ENCODE measurements at places on chromosomes 11 and 22.
A peak's percentile ranks its signal among the peaks of the same experiment; 100 is the strongest.

DNA sequence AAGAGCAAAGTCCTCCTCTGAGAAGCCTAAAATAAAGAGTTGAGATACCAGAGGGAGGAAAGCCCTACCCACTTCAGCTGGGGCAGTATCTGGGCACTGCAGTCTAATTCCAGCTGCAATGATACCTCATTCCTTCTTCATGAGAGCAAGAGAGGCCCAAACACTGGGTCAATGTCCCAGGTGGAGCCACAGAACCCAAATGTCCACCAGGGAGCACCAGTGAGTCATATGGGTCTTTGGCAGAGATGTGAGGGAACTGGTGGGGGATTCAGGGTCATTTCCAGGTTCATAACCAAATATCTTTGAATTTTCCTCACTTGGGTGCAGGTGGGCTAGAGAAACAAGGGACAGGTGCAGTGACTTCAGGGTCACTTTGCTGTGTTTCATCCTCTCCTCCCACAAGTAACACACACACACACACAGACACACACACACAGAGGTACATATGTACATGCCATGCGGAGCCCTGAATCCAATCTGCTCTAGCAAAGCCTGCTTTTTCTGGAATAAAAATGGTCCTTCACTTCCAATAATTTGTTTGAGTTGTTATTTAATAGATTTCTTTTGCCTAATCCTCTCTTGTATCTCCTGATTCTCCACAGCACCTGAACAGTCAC, 585.4 kb downstream of the SOX6 start:
- DNase-seq, result no peak

GRCh38 chr22:25027959-25028840, 75.7 kb downstream of the KIAA1671 start:
- DNase-seq, result no peak

DNA sequence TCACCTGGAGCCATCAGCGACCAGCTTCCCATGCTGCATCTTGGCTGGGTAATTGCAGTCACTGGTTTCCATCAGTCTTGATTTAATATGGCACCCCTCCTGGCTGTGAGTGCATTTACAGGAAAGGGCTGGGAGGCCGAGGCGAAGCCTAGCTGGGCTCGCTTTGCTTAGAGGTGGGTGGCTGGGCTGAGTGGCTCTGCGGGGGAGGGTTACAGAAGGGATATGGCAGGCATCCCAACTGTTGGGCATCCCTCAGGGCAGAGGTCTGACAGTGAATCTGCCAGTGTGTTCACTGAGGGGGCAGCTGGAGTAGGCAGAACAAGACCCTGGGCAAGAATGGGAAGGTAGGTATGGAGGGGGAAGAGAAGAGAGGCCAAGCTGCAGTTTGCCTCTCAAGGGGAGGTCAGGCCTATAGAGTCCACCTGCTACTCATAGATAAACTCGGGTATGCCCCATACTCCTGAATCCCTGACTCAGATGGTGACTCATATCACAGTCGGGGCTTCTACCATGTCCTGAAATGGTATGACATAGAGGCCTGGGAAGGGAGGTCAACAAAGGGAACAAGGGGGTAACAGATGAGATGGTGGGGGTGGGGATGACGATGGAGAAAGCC, 77.5 kb upstream of the PHOX2A start:
- DNase-seq, result no peak

- no peak for DNase-seq
Observed at GRCh38 chr22:16915701-16916100, 90.5 kb upstream of the XKR3 start.

DNA sequence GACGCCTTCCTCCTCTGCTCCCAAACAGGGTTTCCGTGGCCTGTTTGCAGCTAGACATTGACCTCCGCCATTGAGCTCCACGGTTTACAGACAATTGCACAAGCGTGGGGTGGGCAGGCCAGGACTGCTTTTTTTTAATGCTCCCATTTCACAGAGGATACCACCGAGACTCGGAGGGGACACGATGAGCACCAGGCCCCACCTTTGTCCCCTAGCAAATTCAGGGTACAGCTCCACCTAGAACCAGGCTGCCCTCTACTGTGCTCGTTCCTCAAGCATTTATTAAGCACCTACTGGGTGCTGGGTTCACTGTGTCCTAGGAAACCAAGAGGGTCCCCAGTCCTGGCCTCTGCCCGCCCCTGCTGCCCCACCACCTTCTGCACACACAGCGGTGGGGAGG, 12.2 kb downstream of the RASD2 start:
- DNase-seq, result no peak

GRCh38 chr11:12122083-12122482, 11.7 kb downstream of the MICAL2 start:
- no peak for DNase-seq

- no peak for DNase-seq
Observed at GRCh38 chr11:63242089-63242781, 1.2 kb downstream of the SLC22A25 start.

GRCh38 chr11:117808784-117809183, 11.8 kb upstream of the DSCAML1 start:
- DNase-seq, result no peak

DNA sequence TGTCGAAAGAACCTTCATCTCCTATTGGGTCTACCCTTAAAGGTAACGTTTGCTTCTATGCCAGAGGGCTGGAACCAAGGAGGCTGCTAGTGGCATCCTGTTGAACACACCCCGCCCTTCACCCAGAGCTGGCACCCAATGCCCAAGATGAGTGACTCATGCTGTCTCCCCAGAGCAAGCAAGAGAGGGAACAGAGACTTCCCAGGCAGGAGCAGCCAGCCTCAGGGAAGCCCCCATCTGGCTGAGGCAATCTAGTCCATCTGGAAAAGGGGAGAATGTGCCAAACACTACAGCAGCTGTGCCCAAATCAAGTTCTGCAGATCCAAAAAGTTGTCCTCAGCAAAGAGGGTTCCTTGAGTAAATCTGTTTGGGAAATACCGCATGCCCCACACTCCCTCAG, 91.9 kb upstream of the TP53I11 start:
- DNase-seq, result no peak

DNA sequence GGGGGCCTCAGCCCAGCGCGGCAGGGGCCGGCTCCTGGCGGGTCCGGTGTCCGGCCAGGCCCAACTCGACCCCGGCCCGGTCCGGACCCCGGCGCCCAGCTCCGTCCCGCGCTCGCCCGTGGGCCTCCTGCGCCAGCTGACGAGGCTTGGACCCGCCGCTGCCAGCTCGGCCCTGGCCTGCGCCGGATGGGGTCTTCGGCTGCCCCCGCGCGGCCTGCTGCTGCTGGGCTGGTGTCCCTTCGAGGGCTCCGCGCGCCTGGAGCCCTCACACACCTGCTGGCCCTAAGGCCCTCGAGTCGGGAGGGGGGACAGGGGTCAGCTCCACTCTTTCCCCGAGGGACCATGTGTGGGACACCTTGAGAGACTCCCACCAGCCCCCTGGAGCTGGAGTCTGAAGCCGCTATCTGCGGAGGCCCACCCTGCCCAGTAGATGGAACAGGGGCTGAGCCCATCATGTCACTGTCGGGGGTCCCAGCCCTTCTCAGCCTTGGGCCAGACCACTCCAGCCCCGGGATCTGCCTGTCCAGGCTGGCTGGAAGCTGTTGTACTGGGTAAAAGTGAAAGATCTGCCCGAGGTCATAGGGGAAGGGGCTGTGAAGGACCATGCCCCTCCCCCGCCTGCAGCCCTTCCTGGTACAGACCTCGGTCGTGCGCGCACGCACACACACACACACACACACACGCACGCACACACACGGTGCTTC, 768 bp upstream of the CDKN1C start:
- no peak for DNase-seq

GRCh38 chr11:5272395-5273017, 2.8 kb upstream of the HBE1 start:
- DNase-seq, result no peak

DNA sequence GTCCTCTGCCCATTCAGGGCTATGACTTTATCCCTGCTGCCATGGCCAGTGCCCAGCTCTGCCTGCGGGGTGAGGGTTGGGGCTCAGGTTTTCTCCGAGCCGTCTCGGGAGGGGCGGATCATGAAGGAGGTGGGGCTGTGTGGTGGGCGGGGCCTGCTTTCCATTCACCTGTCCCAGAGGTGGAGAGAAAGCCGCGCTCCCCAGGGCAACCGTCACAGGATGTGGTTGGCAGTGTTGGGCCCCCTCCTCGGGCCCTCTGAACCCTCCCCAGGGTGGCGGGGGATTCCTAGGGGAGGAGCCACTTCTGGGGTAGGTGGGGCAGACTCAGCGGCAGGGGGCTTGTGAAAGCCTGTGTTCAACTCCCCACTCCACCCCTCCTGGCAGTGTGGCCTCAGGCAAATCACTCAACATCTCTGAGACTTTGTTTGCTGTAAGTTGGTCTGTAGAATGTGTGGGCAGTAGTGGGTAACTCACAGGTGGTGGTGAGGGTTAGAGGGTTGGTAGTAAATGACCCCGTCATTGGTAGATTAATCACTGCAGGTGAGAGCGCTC, 50.3 kb downstream of the CD6 start:
- DNase-seq, result peak; percentile 68

DNA sequence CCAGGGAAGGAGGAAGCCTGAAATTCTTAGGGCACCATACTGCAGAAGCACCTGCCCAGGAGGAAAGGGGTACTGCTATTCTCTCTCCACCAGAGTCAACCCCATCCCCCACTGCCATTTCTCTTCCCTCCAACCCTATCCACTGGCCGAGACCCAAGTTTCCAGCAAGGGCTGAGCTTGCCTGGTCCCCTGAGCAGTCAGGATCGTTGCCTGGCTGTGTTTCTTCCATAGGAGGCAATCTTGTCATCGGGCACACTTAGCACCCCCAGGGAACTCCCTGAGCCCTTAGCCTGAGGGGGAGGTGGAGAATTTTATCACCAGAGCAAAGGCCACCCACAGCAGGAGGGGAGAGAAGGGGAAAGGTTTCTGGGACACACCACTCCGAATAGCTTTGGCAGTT, 115.8 kb upstream of the NECTIN1 start:
- DNase-seq, result no peak

DNA sequence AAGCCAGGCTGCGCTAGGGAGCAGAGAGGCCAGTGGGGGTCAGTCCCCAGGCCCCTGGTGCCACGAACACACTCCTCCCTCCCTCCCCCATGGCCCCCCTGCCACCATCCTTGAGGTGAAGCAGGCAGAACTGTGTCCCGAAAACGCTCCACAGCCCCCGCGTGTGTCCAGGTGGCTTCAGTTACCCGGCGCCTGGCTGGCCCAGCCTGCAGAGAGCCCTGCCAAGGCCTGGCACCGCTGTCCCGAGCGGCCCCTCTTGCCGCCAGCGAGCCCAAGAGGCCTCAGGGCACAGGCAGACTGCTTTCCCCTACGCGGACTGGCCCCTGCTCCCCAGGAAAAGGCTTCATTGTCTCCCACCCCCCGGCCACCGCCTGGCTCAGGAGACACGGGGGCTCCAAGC, 27.7 kb downstream of the CDKN1C start:
- DNase-seq, result no peak

DNA sequence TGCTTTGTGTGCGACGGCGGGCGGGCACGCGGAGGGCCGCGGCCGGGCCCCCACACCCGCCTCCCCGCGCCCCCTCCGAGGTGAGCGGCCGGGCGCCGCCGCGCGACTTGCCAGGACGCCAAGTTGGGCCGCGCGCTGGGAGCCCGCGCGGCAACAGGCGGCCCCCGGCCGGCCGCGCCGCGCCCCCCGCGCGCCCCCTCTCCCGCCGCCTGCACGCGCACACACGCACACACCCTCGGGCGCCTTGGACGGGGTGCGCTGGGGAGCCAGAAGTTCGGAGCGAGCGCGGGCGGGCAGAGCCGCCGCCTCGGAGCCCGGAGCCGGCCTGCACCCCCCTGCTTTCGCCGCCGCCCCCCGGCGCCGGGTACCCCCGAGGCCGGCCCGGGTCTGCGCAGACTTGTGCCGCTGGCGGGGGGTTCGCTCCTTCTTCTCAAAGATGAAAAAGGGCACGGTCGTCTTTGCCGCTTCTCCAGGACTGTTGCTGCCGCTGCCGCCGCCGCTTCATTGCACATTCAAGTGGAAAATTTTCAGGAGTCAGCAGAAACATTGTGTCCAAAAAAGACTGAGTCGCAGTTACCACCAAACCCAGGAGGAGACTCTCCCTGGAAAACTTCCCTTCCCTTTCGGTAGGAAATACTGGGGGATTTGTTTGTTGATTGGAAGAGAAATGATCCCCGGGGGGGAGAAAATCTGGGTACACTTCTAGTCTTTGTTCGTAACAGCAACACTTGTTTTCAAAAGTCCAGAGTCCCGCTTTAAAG, 895 bp downstream of the TEAD1 start:
- DNase-seq, result no peak

DNA sequence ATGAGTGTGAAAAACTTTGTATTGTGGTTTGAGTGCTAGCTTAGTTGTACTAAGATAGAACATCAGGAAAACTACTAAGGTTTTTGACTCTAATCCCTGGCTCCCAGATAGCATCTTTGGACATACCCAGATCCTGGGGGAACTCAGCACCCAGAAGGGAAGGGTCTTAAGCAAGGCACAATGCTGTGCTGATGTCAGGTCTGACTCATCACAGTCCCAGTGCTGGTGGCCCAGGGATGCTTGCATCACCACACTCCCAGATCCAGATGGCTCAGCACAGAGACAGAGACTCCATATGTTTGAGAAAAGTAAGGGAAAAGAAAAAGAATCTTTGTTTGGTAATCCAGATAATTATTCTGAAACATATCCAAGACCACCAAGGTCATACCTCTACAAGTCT, 18.3 kb upstream of the OR56A3 start:
- DNase-seq, result no peak

- no peak for DNase-seq
Observed at GRCh38 chr11:12090061-12090591, 20.3 kb upstream of the MICAL2 start.

- DNase-seq, result no peak
Observed at GRCh38 chr11:103368145-103368544, 258.9 kb downstream of the DYNC2H1 start.

DNA sequence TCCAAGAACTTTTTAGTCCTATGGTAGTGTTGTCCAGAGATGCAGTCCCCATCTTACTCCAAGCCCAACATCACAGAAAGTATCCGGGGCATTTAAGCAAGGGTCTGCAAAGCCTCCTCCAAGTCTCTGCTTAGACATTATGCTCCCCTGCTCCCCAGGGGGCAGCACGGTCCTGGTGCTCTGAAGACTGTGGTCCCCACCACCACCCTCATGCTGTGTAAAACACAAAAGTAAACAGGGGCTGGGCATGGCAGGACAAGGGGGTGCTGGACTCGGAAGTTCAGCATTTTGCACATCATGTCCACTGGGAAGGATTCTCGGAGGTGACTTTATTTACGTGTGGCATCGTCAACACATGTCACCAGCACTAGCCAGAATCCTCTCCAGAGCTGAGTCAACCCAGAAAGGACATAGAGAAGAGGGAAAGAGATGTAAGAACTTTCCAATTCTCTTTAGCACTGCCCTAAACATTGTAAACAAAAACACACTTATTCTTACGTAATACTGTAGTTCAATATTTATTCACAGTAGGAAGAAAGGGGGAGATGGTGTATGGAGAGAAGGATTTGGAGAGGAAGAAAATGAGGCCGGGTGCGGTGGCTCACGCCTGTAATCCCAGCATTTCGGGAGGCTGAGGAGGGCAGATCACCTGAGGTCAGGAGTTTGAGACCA, 37.7 kb downstream of the TCIRG1 start:
- DNase-seq, result no peak

Data from NCI-H1436 treated with DMSO at 0.1 percent for 48 hours (cell line).